ENCODE measurements at places on chromosomes 6 and 20.

- peak; percentile 3 for DNase-seq
Observed at GRCh38 chr6:49416195-49416594, 46.9 kb downstream of the MMUT start.

DNA sequence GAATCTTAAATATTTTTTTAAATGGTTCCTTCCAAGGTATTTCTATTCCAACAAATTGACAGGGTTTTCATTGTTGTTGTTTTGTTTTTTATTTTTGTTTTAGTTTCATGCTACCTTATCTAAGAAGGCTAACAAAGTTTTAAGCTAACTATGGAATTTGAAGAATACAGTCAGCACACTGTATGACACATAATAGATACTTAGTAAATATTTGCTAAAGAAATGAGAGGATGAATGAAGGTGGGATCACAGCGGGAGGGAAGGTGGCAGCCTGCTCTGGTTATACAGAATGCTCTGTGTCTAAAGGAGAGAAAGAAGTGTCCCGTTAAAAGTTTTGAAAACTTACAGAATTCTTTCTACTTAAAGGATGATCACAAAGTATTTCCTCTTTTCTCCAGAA is 43.7 kb upstream of the DST start:
- no peak for DNase-seq

GRCh38 chr20:19761841-19762240 is 3.8 kb downstream of the RIN2 start:
- DNase-seq = no peak

DNA sequence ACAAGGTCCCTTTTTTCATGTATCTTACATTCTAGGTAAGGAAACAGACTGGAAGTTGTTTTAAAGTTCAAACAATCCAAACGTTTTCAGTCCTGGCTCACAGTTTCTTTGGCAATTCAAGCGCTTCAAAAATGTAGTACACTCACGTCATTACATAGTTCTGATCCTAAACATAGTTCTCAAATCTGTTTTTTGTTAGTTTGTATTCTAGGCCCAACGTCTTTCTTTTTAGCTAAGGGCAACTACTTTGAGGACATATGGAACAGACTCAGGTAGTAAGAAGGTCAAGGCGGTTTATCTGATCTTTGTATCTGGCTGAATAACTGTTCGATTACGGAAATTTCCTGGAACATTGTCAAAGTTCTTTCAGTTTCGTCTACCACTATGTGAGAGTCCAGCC is 36.9 kb upstream of the PLCB4 start:
- DNase-seq = no peak

- DNase-seq = peak; percentile 24
Observed at GRCh38 chr20:59428441-59429205, 128.2 kb downstream of the EDN3 start.

- no peak for DNase-seq
Observed at GRCh38 chr6:108524528-108525248, 36.0 kb upstream of the FOXO3 start.

DNA sequence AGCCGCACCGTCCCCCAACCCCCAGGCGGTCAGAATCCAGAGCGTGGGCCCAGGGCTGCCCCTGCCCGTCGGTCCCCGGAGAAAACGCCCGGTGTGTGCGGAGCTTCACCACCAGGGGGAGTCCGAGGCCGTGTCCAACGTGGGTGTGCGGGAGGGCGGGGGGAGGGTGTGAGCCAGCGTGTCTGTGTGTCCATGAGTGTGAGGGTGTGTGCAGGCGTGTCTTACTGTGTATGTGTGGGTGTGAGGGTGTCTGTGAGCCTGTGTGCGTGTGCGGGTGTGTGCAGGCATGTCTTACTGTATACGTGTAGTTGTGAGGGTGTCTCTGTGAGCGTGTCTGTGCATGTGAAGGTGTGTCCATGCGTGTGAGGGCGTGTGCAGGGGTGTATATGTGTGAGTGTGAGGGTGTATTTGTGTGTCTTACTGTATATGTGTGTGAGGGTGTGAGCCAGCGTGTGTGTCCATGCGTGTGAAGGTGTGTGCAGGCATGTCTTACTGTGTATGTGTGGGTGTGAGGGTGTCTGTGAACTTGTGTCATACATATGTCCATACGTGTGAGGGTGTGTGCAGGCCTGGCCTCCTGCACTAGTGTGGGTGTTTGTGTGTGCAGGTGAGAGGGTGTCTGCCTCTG is 24.6 kb upstream of the GATA5 start:
- DNase-seq = peak; percentile 59

- DNase-seq = no peak
Observed at GRCh38 chr6:110476046-110476849, at the start of gene SLC22A16. SLC22A16 (minus strand) TSS chr6:110476613; CDS start chr6:110476574, 39 bp downstream.

DNA sequence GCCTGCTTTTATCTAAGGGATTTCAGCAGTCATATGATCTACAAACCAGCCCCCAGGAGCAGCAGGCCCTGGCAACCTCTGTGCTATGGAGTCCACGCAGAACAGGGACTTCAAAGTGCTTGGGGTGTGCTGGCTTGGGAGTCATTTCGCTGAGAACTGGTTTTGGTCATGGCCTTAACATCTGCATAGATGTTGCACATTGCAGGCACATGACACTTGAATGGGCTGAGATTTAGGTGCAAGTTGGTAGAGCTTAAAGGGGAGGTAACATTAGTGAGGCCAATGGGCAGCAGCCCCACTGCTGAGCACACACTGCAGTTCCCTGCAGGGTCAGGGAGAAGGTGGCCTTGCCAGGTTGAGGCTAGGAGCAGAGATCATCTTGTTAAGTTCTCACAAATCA is 43.6 kb downstream of the RREB1 start:
- DNase-seq = no peak

GRCh38 chr6:163872335-163872734 is 457.8 kb downstream of the QKI start:
- peak; percentile 23 for DNase-seq

DNA sequence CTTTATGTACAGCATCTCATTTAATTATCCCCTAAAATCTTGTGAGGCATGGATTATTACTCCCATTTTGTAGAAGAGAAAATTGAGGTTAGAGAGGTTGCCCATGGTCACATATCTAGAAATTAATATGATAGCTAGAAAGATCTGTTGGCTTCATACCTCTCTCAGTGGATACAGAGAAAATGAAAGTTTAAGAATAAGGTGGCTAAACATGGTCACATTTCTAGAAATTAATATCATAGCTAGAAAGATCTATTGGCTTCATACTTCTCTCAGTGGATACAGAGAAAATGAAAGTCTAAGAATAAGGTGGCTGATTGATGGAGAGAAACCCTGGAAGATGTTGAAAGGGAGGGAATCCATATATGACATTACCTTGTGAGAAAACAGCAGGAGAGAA is 260.7 kb upstream of the MAN1A1 start:
- DNase-seq = no peak

GRCh38 chr20:52601295-52601971 is 370.7 kb upstream of the TSHZ2 start:
- DNase-seq = peak; percentile 58

DNA sequence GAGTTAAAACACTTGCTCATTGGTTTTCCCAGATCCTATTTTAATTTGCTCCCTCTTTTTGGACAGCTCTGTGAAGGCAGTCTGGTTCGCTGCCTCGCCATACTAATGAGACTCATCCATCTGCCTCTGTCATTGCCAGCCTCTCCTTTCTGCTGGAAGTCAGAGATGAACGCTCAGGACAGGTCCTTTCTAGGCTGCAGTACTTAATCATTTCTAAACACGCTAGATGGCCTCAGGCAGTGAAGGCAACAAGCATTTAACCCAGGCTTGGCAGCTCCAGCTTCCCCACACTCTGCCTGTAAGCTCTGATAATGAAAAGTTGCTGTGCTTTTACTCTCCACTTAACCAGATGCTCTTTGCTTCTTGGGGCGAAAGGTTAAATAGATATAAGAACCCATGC is 286.7 kb upstream of the POU3F2 start:
- DNase-seq = peak; percentile 73

- DNase-seq = no peak
Observed at GRCh38 chr6:106005954-106006353, 80.2 kb upstream of the PRDM1 start.

GRCh38 chr20:47568019-47568418 is 66.3 kb downstream of the NCOA3 start:
- peak; percentile 99 for DNase-seq

DNA sequence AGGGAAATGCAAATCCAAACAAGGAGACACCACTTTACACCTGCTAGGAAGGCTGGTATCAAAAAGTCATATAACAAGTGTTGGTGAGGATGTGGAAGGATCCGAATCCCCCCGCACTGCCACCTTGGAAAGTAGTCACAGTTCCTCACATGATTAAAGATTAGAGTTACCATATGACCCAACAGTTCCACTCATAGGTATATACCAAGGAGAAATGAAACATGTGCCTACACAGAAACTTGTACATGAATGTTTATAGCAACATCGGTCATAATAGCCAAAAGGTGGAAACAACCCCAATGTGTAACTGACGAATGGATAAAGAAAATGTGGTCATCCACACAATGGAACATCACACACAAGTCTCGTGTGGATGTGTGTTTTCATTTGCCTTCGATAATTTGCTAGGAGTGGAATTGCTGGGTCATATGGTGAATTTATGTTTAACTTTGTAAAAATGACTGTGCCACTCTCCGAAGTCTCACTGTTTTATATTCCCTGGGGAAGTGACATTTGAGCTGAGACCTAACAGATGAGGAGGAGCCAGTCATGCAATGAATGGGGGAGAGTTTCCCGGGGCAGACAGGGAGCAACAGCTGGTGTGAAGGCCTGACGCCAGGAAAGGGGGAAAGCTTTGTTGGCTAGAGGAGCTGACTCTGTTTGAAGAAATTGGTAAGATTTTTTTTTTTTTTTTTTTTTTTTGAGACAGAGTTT is 125.9 kb upstream of the MLN start:
- no peak for DNase-seq

DNA sequence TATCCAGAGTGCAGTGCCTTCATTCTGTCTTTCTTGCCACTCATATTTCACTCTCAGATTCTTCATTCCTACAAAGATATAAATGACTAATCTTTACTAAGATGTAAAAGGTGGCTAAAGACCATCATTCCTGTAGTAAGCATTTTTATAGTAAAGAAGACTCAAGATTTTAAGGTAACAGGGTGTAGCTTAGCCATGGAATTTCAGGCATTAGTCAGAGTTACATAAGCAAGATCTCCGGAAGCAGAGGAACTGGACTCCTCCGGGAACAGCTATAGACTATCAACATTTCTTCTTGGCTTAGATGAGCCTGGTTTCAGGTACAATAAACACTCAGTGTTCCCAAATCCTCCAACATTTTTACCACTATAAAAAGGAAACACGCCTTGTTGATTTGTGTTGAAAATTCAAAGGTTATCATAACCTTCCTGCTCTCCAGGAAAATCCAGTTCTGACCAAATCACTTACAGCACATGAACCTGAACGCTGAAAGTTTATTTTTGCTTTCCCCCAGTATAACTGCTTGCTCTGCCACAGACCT is 23.7 kb downstream of the SERPINB1 start:
- peak; percentile 63 for DNase-seq

DNA sequence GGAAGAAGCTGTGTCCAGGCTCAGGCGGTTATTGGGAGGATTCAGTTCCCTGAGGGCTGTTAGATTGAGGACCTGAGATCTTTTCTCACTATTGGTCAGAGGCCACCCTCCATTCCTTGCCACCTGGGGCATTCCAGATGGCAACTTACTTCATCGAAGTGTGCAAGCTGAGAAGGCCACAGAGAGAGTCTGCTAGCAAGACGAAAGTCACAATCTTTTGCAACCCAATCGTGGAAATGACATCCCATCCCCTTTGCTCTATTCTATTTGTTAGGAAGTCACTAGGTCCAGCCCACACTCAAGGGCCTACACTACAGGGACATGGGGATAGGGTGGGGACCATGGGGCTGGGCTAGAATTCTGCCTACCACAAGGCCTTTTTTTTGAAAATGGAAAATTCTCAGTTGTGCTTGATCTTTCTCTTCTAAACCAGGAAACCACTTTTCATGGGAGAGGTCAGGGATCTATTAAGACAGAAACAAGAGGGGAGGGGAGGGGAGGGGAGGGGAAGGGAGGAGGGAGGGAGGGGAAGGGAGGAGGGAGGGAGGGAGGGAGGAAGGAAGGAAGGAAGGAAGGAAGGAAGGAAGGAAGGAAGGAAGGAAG is 217.2 kb downstream of the BCAS1 start:
- no peak for DNase-seq

DNA sequence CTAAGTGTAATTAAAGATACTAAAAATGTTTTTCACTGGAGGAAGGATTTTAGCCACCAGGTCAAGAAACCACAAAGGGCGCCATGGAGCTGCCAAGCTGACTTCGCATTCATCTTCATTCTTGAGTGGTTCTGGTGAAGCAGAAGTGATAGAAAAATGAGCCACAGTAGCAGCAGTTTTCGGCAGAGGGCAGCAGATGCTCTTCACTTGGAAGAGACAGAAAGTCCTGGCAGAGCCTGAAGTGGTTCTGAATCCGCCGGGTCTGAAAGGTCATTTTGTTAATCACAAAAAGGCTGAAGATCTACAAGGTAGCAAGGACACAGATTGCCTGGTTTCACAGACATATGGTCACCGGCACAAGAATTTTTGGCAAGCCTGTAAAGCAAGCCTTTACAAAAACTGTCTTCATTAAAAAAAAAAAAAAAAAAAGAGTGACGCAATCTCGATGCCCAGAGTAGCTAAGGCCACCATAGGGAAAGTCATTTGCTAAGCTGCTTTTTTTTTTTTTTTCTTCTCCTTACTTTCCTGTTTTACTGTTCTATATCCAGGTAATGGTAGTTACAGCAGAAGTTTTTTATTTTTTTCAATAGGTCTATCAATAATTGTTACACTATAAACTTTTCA is 345.1 kb upstream of the AGPAT4 start:
- DNase-seq = peak; percentile 78

- DNase-seq = no peak
Observed at GRCh38 chr20:23884136-23884770, 4.7 kb upstream of the CST5 start.

GRCh38 chr20:32004963-32005362 is 5.3 kb upstream of the CCM2L start:
- DNase-seq = peak; percentile 42

GRCh38 chr6:56314683-56315523 is 67.5 kb upstream of the COL21A1 start:
- peak; percentile 63 for DNase-seq

GRCh38 chr20:63505723-63506122 is 6.8 kb upstream of the EEF1A2 start:
- DNase-seq = no peak

GRCh38 chr6:37794825-37795224 is 24.7 kb upstream of the ZFAND3 start:
- DNase-seq = peak; percentile 79

DNA sequence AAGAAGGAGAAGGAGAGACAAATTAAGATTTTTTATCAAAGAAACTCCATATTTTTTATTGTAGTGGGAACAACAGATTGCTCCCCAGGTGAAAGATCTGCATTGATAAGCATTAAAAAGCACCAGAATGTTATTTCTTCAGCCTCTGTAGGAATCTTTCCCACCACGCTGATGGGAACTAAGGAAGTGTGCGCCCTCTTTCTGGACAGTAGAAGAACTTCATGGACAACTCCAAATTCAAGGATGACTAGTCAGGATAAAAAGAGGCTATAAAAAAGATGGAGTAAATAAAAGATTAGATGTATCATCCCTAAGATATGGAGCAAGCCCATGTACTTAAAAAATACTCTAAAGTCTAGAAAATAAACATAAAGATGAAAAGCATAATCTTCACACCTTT is 45.8 kb upstream of the PAK5 start:
- DNase-seq = peak; percentile 32

- peak; percentile 22 for DNase-seq
Observed at GRCh38 chr20:18984238-18985200, 170.9 kb downstream of the SCP2D1 start.

All from M059J (cell line).